ENCODE measurements at places on chromosomes 13 and 19. TPM values are rescaled to one million over a fixed set of nuclear protein-coding genes. Genes with fewer than 3 reads are reported as not detected.

The IGSF23 gene
- not detected for total RNA-seq

The EBI3 gene
- total RNA-seq, result 54.4 TPM

The TNFRSF19 gene
- total RNA-seq, result 8.4 TPM

The RXFP2 gene
- not detected for total RNA-seq

The CAPN12 gene
- 12.6 TPM for total RNA-seq

The ZNF793 gene
- total RNA-seq, result 4.7 TPM

The NCLN gene
- total RNA-seq, result 50.7 TPM

The CCDC169 gene
- 0.44 TPM for total RNA-seq

The LMTK3 gene
- 4.2 TPM for total RNA-seq

The SLC17A7 gene
- total RNA-seq, result 0.10 TPM

The PINLYP gene
- 4.9 TPM for total RNA-seq

The PCDH20 gene
- 1.5 TPM for total RNA-seq

The SOX1 gene
- total RNA-seq, result not detected

The FRY gene
- 26.1 TPM for total RNA-seq

The ATXN8OS gene
- not detected for total RNA-seq

The ZNF836 gene
- 21.0 TPM for total RNA-seq

The TEX101 gene
- not detected for total RNA-seq

The SLC46A3 gene
- 21.3 TPM for total RNA-seq

The CADM4 gene
- total RNA-seq, result 2.0 TPM

The TFPT gene
- 16.6 TPM for total RNA-seq

The SIGLECL1 gene
- total RNA-seq, result 0.88 TPM

The CCDC8 gene
- total RNA-seq, result 1.7 TPM

The PEX11G gene
- total RNA-seq, result 2.6 TPM

The HPN gene
- total RNA-seq, result 1.8 TPM

The TPM4 gene
- total RNA-seq, result 760 TPM

The ELSPBP1 gene
- total RNA-seq, result not detected

The DNAJC15 gene
- total RNA-seq, result 13.9 TPM

The ZNF628 gene
- total RNA-seq, result 11.9 TPM

The STARD13 gene
- total RNA-seq, result 49.9 TPM

The FFAR1 gene
- total RNA-seq, result 0.26 TPM

The MED26 gene
- total RNA-seq, result 16.2 TPM

The KLK1 gene
- 10.7 TPM for total RNA-seq

The TLE6 gene
- 1.3 TPM for total RNA-seq

The PRTN3 gene
- 2.8 TPM for total RNA-seq

The SPRED3 gene
- 1.2 TPM for total RNA-seq

The BIVM gene
- total RNA-seq, result 18.8 TPM
